Activated CD4-positive, alpha-beta memory T cell treated with anti-CD3 and anti-CD28 coated beads for 36 hours (primary cell): ENCODE measurements at places on chromosomes 4 and X. TPM values are rescaled to one million over a fixed set of nuclear protein-coding genes. Genes with fewer than 3 reads are reported as not detected.

GRCh38 chrX:75746891-75747639 lies 38.0 kb downstream of the MAGEE2 start:
- peak overlapping the region; percentile 70 for H3K4me3 ChIP-seq
- H3K4me1 ChIP-seq, result peaks cover 17% of the 10 kb centered on the region
- no peak overlapping the region for H3K27ac ChIP-seq
- DNase-seq, result peak; percentile 47

Gene MAPK10
- total RNA-seq, result not detected

Gene CSAG1
- not detected for total RNA-seq

- no peak overlapping the region for H3K27ac ChIP-seq
- no peaks in the 10 kb centered on the region for H3K27me3 ChIP-seq
- H3K36me3 ChIP-seq, result no peaks in the 10 kb centered on the region
- no peaks in the 10 kb centered on the region for H3K4me1 ChIP-seq
- DNase-seq, result no peak
Observed at GRCh38 chr4:131296192-131296591, 1852.9 kb upstream of the PCDH10 start.

Gene FAM53A
- 1.4 TPM for total RNA-seq

Gene CC2D2A
- total RNA-seq, result not detected

Gene TMPRSS11F
- total RNA-seq, result not detected

DNA sequence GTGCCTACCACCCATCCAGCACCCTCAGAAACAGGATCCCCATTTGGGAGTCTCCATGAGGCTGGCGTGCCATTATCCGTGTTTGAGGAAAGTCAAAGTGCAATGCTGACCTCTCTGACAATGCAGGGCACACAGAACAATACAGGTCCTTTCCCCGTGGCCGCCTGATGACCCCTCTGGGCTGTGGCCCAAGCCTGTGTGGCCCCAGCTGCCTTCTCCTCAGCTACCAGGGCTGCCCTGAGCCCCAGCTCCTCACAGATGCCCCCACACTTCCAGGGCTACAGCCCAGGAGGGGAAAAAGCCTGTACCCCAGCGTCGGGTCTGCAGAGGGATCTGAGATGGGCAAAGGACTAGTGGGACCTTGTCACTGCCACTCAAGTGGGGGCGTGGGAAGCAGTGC lies 15.5 kb downstream of the ZFYVE28 start:
- peaks cover 38% of the 10 kb centered on the region for H3K4me1 ChIP-seq
- H3K4me3 ChIP-seq, result no peak overlapping the region
- no peak overlapping the region for H3K27ac ChIP-seq
- no peak for DNase-seq

DNA sequence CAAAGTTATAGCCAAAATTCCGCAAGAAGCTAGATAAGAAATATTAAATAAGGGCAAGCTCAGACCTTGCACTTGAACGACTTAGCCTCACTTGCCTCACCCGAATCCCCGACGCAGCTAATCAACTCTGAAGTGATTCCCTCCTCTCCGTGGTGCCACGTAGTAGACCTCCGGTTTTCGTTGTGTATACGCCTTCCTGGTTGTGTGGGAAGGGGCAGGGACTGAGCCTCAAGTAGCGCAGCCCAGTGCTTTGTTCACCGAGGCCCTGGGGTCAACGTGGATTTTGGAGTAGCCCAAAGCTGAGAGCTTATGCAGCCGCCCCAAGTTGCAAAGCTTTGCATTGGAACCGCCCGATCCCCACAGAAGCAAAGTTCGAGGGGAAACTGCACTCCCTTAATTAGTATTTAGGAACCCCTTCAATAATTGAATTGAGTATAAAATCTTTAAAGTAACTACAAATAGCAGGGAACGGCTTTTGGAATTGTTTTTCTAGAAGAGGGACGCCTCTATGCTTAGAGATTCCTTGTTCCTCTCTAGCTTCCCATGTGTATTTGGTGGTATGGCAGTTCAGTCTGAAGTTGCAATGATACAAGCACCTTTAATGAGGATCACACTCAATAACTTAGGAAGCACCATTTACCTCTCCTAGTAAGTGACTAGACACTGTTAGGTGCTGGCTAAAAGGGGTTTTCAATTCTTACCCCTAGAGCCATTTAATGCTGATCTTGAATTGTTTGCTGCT lies 55.7 kb downstream of the LINC00632 start:
- peaks cover 4% of the 10 kb centered on the region for H3K27me3 ChIP-seq
- no peak overlapping the region for H3K27ac ChIP-seq
- peak; percentile 9 for DNase-seq
- peaks cover 6% of the 10 kb centered on the region for H3K4me1 ChIP-seq
- no peaks in the 10 kb centered on the region for H3K36me3 ChIP-seq
- H3K4me3 ChIP-seq, result peak overlapping the region; percentile 35

GRCh38 chr4:113783701-113784100 lies 22.2 kb upstream of the CAMK2D start:
- no peaks in the 10 kb centered on the region for H3K36me3 ChIP-seq
- no peak overlapping the region for H3K4me3 ChIP-seq
- H3K27ac ChIP-seq, result no peak overlapping the region
- no peaks in the 10 kb centered on the region for H3K27me3 ChIP-seq

- H3K27ac ChIP-seq, result no peak overlapping the region
- peaks cover 8% of the 10 kb centered on the region for H3K36me3 ChIP-seq
- H3K4me3 ChIP-seq, result no peak overlapping the region
- H3K27me3 ChIP-seq, result peaks cover 7% of the 10 kb centered on the region
- peaks cover 3% of the 10 kb centered on the region for H3K4me1 ChIP-seq
Observed at GRCh38 chr4:146165840-146166239, 9.7 kb upstream of the LSM6 start.

Gene PABPC1L2A
- not detected for total RNA-seq

Gene MAOA
- 14.8 TPM for total RNA-seq

Gene DCLK2
- not detected for total RNA-seq

GRCh38 chr4:82733636-82734035 lies 65.0 kb downstream of the SCD5 start:
- DNase-seq, result peak; percentile 39
- H3K36me3 ChIP-seq, result no peaks in the 10 kb centered on the region
- no peak overlapping the region for H3K4me3 ChIP-seq
- peaks cover 6% of the 10 kb centered on the region for H3K27me3 ChIP-seq

Gene FRAS1
- total RNA-seq, result not detected

- H3K27ac ChIP-seq, result no peak overlapping the region
- DNase-seq, result no peak
- H3K27me3 ChIP-seq, result no peaks in the 10 kb centered on the region
- no peak overlapping the region for H3K4me3 ChIP-seq
- H3K36me3 ChIP-seq, result no peaks in the 10 kb centered on the region
Observed at GRCh38 chr4:71110499-71110898, 117.0 kb downstream of the DCK start.

GRCh38 chr4:53205970-53206369 lies 159.9 kb downstream of the SCFD2 start:
- H3K4me3 ChIP-seq, result no peak overlapping the region
- peaks cover 8% of the 10 kb centered on the region for H3K36me3 ChIP-seq
- H3K4me1 ChIP-seq, result no peaks in the 10 kb centered on the region
- H3K27ac ChIP-seq, result no peak overlapping the region
- DNase-seq, result no peak

- peaks cover 2% of the 10 kb centered on the region for H3K36me3 ChIP-seq
- DNase-seq, result no peak
- H3K4me3 ChIP-seq, result no peak overlapping the region
- no peaks in the 10 kb centered on the region for H3K27me3 ChIP-seq
Observed at GRCh38 chr4:3452376-3452775, 10.6 kb downstream of the HGFAC start.

DNA sequence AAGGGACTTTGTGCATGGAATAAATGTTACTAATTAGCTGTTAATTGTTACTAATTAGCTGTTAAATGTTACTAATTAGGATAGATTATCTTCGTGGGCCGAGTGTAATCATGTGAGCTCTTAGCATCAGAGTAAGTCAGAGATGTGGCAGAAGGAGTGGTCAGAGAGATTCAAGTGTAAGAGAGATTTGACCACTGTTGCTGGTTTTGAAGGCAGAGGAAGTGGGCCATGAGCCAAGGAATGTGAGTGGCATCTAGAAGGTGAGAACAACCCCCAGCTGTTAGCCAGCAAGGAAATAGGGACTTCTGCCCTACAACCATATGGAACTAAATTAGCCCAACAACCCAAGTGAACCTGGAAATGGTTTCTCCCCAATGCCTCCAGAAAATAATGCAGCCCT lies 28.2 kb downstream of the ODAPH start:
- no peak for DNase-seq
- H3K4me3 ChIP-seq, result no peak overlapping the region
- H3K4me1 ChIP-seq, result no peaks in the 10 kb centered on the region
- no peaks in the 10 kb centered on the region for H3K36me3 ChIP-seq
- peaks cover 7% of the 10 kb centered on the region for H3K27me3 ChIP-seq

DNA sequence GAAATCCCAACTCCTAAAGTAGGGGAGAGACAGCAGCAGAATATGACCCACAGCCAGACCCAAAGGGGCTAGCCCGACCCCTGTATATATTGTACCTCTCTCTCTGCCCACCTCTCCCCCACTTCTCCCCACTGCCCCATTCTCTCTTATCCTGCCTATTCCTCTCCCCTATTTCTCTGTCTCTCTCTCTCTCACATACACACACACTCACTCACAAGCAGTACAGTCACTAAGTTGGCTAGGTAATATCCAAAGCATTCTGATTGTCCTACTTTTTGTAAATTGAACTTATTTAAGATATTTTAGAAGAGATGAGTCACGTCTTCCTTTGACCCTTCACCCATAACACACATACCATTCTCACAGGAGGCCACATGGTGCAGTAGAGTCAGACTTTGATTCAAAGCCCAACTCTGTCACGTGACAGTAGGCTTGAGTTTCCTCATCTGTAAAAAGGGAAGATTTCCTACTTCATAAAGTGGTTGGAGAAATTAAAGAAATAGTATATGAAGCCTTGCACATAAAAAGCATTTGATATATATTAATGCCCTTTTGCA lies 29.5 kb downstream of the SRPX2 start:
- H3K36me3 ChIP-seq, result no peaks in the 10 kb centered on the region
- H3K4me3 ChIP-seq, result no peak overlapping the region
- H3K27me3 ChIP-seq, result no peaks in the 10 kb centered on the region
- peaks cover 20% of the 10 kb centered on the region for H3K4me1 ChIP-seq
- DNase-seq, result no peak

DNA sequence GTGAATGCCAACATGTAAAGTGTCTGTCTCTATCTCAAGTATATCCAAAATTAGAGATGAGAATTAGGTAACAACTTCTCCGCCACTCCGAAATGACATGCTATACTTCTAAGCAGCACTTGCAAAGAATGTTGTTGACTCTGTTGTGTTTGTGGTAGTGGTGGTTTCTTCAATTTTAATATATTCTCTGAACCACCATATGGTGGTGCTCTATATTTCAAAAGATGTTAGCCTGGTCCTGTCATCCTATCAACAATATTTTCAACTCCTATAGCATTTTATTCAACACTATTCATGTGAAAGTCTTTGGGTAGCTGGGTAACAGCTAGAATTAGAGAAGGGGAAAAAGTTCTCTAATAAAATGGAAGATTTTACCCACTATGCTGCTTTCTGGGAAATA lies 1622.8 kb upstream of the IGFBP7 start:
- H3K4me3 ChIP-seq, result no peak overlapping the region
- no peaks in the 10 kb centered on the region for H3K4me1 ChIP-seq
- no peak for DNase-seq
- no peak overlapping the region for H3K27ac ChIP-seq
- H3K27me3 ChIP-seq, result no peaks in the 10 kb centered on the region
